Left cardiac atrium (tissue), 4 donors: ENCODE measurements at places on chromosomes 5 and 9. TPM values are rescaled to one million over a fixed set of nuclear protein-coding genes. Genes with fewer than 3 reads are reported as not detected.

DNA sequence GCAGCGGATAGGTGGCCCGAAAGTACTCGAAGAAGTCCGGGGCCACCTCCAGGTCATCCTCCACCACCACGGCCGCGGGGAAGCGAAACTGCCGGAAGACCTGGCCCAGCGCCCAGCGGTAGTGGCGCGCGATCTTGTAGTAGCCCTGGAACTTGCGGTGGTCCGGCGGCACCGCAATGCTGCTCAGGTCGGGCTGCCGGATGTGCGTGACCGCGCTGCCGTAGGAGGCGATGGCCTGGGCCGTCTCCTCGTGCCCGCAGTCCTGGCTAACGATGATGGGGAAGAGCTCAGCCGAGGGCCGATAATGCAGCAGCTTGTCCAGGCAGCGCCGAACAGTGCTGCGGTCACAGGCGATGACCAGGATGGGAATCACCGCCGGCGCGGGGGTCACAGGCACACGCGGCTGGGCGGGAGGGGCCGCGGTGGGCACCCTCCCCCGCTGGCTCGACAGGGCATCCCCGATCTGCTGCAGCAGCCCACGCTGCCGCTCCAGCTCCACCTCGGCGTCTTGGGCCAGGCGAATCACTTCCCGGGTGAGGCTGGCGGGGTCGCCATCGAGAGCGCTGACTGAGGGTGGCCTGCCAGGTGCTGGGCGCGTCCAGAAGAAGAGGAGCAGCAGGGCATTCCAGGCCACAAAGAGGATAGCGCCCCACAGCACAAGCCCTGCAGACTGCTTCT is 10.2 kb downstream of the MGAT1 start:
- no peak for DNase-seq

- no peak for DNase-seq
Measured at GRCh38 chr9:137407590-137408300, 15.2 kb downstream of the EXD3 start.

- no peak for DNase-seq
Measured at GRCh38 chr9:86549920-86550319, 195.7 kb upstream of the TUT7 start.

FOXI1 gene
- not detected for total RNA-seq

WDR38 gene
- not detected for total RNA-seq
